NCI-H1436 (cell line): ENCODE measurements at places on chromosomes 1 and 21.

DNA sequence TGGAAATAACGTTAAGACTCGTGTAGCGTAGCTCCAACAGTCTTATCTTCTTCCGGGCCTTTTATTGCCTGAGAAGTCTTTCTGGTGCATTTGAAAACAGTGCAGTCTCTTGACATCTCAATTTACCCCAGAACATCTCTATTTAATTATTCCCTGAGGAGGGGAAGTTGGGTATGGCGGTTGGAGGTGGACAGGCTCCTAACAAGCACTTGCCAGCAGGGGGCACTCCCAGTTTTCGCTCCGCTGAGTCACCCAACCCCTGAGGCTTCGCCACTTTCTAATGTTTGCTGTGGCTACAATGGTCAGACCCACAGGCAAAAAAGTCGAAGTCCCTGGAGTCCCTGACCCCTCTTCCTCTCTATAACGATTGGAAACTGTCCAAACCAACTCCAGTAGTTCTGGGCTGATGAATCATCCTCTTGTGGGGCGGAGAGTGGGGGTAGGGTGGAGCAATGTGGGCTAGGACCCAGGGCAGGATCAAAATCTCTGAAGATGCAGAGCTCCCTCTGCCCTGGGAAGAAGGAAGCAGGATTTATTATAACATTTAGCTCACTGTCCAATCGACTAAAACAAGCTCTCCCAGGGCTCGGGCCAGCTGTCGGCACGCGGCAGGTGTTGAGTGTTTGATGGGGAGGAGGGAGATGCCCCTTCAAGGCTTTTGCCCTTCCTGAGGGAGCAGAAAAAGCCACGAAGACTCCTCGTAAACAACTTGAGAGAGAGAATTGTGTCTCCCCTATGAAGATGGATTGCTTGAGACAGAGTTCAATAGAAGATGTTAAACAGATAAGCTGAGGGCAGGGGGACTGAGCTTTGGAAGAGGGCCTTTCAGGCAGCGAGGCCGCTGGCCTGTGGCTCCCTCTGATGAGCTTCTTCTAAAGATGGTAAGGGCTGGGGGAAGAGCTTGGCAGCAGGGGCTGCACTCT is 85.7 kb downstream of the BRINP2 start:
- DNase-seq, result no peak

DNA sequence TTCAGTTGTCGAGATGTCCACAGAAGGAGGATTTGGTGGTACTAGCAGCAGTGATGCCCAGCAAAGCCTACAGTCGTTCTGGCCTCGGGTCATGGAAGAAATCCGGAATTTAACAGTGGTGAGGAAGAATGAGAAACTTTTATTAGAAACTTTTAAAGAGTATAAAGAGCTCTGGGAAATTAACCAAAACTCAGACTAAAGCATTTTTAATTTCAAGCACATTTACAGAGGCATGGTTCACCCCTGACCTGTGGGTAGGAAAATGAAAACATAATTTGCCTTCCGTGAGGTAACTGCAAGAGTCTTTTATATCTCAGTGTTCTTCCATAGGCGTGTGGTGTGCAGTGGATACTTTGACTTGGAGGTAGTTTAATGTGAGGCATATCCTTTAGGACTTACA is 44.8 kb upstream of the KCNQ4 start:
- DNase-seq, result no peak

GRCh38 chr1:25030674-25031589 is 100.9 kb upstream of the RUNX3 start:
- no peak for DNase-seq

- DNase-seq, result peak; percentile 98
These were observed 451 bp upstream of the CASP9 start for GRCh38 chr1:15524283-15525049.

DNA sequence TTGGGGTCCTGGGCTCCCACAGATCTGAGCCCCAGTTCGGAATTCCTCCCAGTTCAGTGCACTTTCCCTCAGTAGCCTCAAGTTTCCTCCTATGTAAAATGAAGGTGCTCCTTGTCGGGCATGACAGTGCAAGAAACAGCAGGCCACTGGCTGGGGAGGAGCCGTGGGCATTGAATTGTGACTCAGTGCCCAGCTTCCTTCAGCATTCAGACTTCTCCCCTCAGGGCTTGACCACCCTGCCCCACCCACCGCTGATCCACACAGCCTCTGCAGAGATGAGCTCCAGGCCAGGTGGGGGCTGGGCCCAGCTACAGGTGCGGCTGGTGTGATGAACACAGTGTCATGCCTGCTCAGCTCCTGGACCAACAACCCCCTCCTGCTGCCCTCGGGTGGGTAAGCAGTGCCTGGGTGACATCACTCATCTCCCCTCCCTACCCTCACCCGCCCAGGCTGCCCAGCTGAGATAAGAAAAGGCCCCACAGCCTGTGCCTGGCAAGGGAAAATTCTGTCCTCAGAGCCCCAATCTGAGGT is 4.9 kb downstream of the MOB3C start:
- no peak for DNase-seq

GRCh38 chr1:38662126-38662525 is 197.4 kb downstream of the RRAGC start:
- DNase-seq, result no peak

GRCh38 chr1:245888809-245889208 is 618.3 kb downstream of the SMYD3 start:
- no peak for DNase-seq

- DNase-seq, result no peak
These were observed 198.3 kb upstream of the RNPC3 start for GRCh38 chr1:103327054-103327719.

GRCh38 chr1:58815686-58816071 is 31.8 kb upstream of the JUN start:
- no peak for DNase-seq

DNA sequence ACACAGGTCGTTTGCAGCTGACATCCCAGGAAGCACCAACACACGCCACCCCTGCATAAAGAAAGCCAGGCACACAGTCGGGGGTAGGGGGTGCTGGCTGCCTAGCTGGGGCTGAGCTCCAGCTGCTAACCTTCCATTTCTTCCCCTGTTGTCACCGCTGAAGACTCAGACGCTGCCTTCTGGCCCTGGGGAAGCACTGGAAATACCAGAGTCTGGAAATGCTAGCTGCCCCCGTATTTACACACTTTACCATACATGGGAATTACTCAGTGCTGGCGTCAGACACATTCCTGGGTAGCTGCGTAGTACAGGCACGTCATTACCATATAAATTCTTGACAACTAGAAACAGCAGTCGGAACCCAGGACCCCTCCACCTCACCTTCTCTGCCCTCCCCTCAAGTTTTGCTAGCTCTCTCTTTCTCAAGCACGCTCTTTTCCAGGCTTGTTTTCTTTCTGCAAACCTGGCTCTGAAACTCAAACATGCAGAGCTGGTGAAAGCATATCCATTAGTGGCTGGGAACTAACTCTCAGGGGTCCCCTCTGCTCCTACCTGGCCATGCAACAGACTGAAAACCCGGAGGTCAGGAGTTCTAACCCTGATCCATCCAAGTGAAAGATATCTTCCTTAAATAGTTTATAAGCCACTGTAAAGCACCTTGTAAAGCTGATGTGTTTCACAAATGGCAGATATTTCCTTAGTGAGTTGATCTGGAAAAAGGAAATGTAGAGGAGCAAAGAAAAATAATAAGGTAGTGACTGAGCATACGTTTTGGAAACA is 3.3 kb downstream of the CSRP1 start:
- no peak for DNase-seq

- DNase-seq, result no peak
These were observed 1.2 kb downstream of the OLIG1 start for GRCh38 chr21:33070998-33071769.

DNA sequence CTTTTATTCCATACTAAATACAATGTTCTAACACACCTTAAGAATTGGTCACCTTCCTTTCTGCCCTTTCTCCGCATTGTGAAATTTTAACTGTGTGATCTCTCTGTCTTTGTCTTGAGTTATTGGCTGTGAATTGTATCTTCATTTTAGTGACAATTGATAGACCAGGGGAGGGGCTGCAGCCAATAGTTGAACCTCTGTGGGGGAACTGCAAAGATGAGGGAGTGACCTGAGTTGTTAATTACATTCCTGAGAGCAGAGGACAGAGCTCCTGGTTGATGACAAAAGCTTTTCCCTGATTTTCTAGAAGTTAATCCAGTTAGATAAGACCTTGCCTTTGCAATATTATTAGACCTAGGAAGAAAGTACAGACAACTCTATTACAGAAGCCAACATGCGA is 1535.7 kb downstream of the BRINP3 start:
- no peak for DNase-seq

GRCh38 chr1:156537027-156537426 is 35.3 kb downstream of the IQGAP3 start:
- no peak for DNase-seq

GRCh38 chr1:28078680-28079626 is 9.5 kb downstream of the EYA3 start:
- DNase-seq, result no peak

- DNase-seq, result no peak
These were observed 16.1 kb downstream of the EIF2B3 start for GRCh38 chr1:44970317-44970716.

DNA sequence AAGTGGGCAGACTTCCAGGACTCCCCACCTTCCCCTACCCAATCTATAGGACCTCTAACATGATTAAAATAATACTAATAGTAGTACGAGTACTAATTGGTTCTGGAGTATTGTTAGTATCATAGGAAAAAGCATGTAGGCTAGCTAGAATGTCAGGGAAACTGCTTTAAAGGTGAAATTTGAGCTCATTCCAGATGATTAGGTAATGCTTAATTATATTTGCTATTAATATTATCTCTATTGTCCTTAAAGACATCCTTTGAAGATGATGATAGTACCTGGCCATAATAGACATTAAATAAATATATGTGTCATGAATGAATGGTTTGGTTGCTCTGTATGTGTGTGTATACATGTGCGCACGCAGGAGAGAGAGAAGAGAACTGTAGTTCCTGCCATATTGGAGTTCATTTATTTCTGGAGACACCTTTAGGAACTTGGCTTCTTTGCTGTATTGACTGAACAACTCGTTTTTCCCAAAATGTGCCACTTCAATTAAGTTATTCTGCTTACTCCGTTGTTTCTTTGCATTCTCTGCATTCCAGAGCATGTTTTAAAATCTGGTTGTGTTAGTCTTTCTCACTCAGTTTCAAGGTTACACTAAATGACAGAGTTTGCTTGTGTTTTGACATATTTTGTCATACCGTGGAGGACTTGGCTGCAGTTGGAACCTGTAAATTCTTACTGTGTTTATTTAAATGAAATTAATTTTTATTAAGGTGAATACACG is 117.1 kb downstream of the OSBPL9 start:
- no peak for DNase-seq

DNA sequence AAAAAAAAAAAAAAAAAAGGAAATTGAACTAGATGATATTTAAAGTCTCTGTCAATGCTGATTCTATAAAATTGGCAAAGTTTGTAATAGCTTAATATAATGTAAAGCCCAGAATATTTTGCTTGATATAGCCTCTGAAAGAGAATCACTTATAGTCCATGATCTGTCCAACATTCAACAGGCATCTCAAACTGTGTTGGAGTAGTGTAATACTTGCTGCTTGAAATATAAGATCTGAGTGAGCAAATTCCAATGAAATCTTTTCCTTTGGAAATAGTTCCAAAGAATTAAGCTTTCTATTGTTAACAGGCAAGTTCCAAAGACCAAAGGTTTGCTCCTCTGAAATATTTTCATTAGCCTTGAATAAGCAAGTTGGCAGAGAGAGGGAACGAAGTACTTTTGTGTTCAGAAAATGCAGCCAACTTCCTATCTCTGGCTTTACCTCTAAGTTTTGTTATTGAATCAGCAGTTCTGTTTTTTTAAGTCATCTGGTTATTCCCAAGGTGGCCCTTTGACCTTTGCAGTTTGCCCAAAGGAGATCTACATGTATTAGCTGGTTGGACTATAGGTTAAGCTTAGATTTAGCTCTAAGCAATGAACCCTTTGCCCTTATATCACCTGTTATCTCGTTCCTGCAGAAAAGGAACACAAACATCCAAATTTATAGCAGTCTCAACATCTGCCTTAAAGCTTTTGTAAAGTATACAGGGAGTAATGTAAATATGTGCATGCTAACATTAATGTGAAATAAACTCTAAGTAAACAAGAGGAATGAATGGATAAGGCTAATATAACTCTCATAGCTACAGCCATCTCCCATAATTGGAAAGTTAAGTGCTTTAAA is 24.4 kb upstream of the CEP350 start:
- DNase-seq, result no peak

DNA sequence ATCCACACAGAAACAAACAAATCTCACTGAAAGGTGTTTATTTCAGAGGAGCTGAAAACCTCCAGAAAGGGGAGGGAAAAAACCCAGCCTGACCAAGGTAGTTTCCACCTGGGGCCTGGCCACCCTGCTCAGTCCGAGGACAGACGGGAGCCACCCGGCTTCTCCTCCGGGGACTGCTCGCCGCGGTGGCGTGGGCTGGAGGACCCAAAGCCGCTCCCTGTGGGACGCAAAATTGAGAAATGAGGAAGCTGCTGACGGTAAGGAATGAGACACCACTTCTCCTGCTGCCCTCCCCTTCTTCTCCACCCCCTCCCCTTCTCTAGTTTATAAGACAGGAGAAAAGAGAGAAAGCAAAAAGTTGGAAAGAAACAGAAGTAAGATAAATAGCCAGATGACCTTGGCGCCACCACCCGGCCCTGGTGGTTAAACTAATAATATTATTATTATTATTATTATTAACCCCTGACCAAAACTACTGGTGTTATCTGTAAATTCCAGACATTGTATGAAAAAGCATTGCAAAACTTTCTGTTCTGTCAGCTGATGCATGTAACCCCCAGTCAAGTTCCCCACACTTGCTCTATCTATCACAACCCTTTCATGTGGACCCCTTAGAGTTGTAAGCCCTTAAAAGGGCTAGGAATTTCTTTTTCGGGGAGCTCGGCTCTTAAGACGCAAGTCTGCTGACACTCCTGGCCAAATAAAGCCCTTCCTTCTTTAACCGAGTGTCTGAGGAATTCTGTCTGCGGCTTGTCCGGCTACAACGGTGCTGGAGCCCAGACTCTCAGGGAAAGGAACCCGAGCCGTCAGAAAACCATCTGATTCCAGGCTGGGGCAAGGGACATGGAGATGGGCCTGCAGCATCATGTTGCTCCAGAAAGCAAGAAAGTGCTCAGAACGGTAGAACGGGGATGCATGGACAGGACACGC is 12.5 kb downstream of the ITGB2 start:
- no peak for DNase-seq

- no peak for DNase-seq
These were observed 364.0 kb downstream of the OLFM3 start for GRCh38 chr1:101632548-101633272.

GRCh38 chr1:88730995-88731394 is 46.9 kb downstream of the PKN2 start:
- DNase-seq, result no peak

DNA sequence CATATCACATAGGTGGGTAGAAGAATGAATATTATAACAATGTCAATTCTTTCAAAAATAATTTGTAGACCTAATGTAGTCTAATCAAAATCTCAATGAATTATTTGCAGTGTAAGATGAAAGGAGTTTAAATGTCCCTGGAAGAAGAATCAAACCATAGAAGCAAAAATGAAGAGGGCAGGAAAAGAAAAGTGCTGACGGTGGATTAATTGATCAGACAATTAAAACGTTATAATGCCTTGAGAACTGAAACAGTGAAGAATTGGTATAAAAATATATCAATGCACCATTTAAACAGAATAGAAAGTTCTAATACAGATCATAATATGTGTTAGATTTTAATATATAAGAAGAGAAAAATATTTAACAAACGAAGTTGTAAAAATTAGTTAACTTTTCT is 109.8 kb downstream of the TYW3 start:
- no peak for DNase-seq
